ENCODE measurements at places on chromosomes 6 and 20.

GRCh38 chr6:80959034-80959433 lies 793.4 kb downstream of the TENT5A start:
- no peak for DNase-seq

DNA sequence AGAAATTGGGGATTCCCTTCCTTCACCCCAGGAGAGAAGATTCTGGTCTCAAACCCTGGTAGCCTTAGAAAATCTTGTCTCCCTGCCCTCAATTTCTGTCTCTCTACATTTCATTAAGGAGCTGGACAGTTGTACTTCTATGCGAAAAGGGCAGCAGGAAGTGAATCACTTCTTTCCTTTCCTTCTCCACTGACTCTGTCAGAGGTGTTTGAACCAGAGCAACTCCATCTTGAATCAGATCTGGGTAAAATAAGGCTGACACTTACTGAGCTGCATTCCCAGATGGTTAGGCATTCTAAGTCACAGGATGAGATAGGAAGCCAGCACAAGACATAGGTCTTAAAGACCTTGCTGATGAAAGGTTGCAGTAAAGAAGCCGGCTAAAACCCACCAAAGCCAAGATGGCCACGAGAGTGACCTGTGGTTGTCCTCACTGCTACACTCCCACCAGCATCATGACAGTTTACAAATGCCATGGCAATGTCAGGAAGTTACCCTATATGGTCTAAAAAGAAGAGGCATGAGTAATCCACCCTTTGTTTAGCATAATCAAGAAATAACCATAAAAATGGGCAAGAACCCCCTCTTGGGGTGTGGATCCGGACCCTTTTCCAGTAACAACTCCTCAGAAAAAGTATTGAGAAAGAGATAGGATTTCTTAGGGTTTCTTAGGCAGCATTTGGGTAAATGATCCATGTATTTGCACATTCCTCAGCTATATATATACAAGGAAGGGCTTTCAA lies 95.8 kb upstream of the PLCB4 start:
- DNase-seq: no peak

DNA sequence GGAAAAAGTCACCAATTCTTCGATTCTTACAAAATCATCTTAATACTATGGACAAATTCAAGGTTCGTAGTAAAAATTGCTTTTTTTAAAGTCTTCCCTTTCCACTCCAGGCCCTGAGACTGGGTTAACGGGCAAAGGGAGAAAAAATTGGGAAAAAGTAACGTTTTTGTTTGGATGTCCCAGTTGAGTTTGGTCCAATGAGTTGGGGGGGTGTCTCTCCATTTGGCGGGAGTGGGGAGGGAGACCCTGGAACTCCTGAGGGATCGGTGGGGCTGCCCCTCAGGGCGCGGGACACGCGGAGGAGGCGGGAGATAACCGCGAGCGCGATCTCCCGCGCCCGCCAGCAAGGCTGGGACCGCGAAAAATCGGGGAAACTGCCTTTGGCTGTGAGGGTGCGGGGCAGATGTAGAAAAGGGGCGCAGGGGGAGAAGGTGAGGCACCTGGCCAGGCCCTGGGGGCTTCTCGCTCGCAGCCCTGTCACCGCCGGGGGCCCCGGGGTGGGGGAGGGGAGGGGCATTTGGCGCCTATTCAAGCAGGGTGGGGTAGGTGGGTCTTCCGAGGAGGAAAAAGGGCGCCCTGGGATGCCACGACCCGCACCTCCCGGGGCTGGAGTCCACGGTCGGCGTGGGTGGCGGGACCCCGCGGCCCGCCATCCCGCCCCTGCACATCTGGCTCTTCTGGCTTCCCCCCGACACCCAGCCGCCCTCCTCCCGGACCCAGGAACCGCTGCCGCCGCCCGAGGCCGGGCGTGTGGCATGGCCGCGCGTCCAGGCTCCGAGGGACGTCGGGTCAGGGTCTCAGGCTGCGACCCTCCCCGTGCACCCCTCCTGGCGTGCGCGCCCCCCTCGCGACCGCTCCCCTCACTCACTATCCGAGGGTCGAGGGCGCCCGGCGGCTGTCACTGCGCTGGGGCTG lies 595 bp downstream of the FBXO5 start:
- DNase-seq: no peak

- DNase-seq: no peak
Measured at GRCh38 chr6:152632121-152632782, 4.9 kb downstream of the SYNE1 start.

- no peak for DNase-seq
Measured at GRCh38 chr20:40291493-40292135, 397.4 kb downstream of the MAFB start.

- DNase-seq: no peak
Measured at GRCh38 chr6:124441450-124441849, 520.8 kb upstream of the RNF217 start.

DNA sequence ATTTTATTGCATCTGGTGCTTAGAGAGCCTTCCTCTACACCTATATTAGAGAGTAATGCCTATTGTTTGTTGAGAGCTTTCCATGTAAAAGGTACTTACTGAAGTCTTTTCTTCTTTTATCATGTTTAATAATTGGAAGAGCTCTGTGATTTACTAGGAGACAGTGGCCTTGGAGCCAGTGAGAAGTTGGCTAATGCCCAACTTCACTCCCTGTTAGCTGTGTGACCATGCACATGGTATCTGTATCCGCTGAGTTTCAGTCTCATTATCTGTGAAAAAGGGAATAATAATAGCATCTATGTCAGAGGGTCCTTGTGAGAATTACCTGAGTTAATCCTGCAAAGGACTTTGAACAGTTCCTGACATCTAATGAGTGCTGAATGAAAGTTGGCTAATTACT lies 105.0 kb downstream of the CD109 start:
- DNase-seq: no peak

GRCh38 chr6:149985481-149985937 lies 21.8 kb downstream of the ULBP1 start:
- DNase-seq: no peak

GRCh38 chr20:12287575-12287974 lies 369.9 kb downstream of the BTBD3 start:
- no peak for DNase-seq

GRCh38 chr6:126261792-126262421 lies 78.0 kb upstream of the CENPW start:
- DNase-seq: no peak

DNA sequence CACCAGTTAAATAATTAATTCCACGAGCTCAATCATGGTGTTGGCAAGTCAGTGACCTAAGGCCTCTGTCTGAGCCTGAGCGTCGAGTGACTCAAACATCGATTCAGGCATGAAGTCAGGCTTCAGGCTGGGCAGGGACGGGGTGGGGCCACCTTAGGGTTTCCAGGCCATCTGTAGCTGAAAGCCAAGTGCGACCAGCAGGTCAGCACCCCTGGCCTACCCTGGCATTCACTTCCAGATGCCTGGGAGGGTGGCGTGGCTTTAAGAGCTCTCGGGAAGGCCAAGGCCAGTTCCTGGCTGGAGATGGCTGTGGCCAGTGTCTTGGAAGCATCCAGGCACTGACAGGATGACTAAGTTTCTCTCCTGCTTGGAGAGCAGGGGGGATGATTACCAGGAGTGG lies 113.4 kb downstream of the DACT2 start:
- no peak for DNase-seq

GRCh38 chr6:167827583-167828324 lies 1.0 kb downstream of the AFDN start:
- DNase-seq: no peak

GRCh38 chr20:51221103-51221502 lies 198.2 kb upstream of the KCNG1 start:
- DNase-seq: no peak

- no peak for DNase-seq
Measured at GRCh38 chr6:145118224-145118623, 617.1 kb downstream of the EPM2A start.

- peak; percentile 51 for DNase-seq
Measured at GRCh38 chr20:44805979-44806620, 4.2 kb downstream of the RIMS4 start.

GRCh38 chr20:59751075-59751711 lies 146.9 kb downstream of the PHACTR3 start:
- DNase-seq: no peak

DNA sequence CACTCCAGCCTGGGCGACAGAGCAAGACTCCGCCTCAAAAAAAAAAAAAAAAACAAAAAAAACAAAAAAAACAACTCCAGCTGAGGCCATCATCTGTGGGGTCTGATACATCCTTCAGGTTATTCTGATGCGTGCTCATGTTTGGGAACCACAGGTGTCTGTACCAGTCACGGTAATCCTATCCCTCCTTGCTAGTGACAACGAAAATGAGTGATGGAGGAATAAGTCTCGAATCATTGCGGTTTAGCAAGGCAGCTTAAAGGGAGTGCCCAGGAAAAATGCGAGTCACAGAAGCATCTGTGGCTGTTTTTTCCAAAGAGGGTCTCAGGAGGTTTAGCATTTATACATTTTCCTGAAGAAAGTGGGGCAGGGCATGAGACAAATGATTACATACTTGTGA lies 48.8 kb downstream of the MCUR1 start:
- DNase-seq: no peak

DNA sequence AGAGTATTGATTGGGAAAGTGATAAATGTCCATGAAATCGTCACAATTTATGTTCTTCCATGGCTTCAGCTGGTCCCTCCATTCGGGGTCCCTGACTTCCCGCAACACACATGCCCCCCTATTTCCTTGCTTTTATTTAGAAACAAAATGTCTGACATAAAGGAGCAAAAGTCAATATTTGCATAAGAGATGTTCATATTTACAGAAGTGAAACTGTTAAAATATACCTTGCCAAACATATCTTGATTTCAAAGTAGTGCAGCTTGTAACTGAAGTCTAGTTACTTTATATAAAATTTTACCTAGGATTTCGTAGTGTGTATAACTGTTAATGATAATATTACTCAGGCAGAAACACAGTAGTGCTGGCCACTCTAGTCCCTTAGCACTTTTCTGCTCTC lies 548.9 kb upstream of the ADGRB3 start:
- DNase-seq: no peak

DNA sequence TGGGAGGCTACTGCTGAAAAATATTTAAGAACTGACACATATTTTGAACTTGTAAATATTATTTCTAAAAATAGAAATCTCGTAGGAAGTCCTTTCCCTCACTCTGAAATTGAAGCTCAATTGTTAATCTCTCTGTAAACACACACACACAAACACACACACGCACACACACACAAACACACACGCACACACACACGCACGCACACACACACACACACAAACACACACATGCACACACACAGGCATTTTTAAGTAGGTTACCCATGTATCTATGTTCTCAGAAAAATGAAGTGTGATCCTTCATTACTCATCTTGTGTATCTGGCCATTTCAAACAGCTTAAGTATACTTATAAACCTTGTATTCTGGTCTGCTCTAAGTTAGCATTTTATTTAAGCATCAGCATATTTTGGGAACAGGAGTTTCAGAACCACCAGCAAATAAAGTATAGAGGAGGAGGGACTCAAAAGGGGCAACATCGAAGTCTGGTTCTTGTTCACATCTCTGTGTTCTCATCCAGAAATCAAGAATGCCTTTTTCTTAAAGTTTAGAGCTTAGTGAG lies 11.6 kb downstream of the CCN6 start:
- no peak for DNase-seq

GRCh38 chr6:73050706-73051105 lies 174.6 kb downstream of the KHDC1L start:
- no peak for DNase-seq

GRCh38 chr6:14452567-14453527 lies 335.3 kb downstream of the CD83 start:
- DNase-seq: no peak

DNA sequence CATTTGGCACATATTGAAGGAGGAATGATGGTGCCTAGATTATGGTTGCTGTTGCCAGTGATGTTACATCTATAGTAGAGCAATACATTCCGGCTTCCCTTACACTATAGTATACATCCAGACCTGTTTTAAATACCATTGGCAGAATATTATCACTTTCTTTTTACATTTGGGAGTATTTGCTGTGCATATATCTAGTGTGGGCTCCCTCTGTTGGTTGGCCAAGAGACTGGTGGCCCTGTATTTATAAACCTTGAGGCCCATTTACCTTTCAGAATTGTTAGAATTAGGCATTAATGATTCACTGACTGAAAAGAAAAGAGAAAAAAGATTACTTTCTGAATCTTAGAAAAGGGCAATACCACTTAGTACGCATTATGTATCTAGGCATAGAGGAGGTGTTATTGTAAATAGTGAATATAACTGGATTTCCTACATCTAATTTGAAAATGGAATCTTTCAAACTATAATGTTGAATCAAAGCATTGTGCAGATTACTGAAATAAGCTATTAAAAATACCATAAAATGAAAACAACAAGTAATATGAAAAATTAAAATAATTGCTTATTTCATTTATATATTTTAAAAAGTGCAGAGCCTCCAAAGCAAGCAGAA lies 628.8 kb upstream of the MAN1A1 start:
- no peak for DNase-seq

- DNase-seq: no peak
Measured at GRCh38 chr6:36980876-36981619, 4.9 kb downstream of the MTCH1 start.

GRCh38 chr6:162852840-162853577 lies 125.2 kb downstream of the PACRG start:
- no peak for DNase-seq

- no peak for DNase-seq
Measured at GRCh38 chr20:44698351-44698750, 16.8 kb upstream of the CCN5 start.

DNA sequence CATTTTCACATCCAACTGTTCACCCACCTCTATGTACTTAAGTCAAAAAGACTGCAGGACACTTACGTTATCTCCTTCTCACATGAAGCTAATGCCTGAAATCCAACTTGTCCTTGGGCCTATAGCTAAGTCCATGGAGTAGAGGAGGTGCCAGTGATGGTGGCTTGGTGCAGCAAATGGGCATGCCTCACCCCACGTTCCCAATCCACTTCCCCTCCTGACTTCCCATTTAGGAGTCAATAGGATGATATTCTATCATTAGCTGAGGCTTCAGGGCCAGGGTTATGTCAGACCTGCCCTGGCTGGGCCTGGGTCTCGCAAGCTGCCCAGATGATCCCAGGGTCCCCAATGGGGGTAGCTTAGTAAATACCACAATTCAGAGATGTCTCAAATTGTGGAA lies 410.4 kb downstream of the MAFB start:
- no peak for DNase-seq

DNA sequence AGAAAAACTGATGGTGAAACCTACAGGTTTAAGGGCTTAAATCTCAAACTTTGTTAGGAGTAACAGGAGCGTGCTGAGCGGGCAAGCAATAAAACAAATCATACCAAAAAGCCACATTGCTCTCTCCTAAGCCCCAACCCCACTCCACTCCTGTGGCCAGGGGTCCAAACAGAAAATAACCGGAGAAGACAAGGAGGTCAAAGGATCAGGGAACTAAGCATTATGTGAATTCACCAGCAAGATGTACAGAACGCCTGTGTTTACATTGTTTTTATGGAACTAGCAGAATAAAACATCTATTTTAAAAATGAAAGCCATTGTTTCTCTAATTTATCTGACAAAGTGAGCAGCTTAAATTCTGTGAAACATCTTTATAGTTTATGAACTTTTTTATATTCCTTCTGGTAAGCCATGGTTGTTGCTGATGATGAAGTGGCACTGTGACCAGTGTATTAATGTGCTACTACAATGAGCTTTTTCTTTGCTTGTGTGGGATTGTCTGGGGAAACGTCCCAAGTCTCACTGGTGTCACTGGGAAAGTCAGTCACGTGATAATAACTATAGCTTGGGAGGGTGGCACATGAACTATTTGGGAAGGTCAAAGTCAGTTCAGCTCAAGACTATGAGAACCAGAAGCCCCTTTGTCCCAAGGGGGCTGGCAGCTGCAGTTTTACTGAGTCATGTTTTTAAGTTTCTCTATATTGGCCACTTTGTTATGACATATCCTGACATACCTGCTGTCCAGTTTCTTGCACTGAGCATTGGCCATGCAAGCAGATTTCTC lies 9.8 kb downstream of the FAM210B start:
- no peak for DNase-seq
